ENCODE measurements at places on chromosomes 4 and X.

- peak; percentile 88 for DNase-seq
These were observed 685 bp downstream of the LCORL start for GRCh38 chr4:18020671-18021469.

GRCh38 chr4:19009881-19010280, 988.3 kb upstream of the LCORL start:
- DNase-seq, result no peak

DNA sequence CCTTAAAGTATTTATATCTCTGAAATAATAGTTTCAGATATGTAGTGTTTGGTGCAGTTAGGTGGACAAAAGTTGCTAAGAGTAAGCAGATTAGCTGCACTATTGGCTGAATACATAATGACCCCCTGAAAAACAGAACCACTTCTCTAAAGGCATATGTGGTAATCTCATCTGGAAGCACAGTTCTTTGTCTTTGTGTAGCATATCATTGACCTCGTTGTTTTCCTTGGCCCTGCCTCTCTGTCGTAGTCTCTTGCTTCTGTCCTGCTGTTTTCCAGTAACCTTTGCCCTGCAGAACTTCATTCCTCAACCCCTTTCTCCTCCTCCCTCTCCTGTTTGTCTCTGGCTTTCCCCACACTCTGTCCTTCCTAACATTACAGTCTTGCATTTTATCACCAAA, 41.4 kb downstream of the JADE3 start:
- peak; percentile 37 for DNase-seq

DNA sequence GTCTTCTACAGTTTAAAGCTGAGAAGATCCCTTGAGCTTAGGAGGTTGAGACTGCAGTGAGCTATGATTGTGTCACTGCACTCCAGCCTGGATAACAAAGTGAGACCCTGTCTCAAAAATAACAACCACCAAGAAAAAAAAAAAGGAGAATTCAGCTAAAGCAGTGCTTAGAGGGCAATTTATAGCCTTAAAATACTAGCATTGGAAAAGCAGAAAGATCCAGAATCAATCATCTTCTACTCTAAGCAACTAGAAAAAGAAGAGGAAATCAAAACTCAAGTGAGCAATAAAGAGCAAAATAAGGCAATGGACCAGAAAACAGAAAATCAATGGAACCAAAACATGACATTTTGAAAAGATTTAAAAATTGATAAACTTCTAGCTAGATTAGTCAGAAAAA, 639 bp upstream of the PI4K2B start:
- DNase-seq, result no peak

DNA sequence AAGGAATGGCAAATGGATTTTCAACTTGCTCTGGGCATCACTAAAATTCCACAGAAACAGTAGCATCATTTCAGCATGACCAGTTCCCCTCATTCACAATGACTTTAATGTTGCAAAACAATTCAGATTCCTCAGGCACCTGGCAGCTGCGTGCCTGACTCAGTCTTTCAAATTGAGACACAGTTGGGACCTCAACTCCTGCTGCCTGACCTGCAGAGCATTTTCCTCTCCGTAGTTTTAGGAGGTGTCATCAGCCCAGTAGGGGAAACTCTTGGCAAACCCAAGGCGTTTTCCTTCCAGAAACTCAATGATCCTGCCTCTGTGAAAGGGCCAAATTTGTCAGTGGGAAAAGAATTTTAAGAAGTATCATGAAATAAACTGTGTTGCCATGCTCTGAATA, 388.9 kb downstream of the SPRY1 start:
- DNase-seq, result peak; percentile 90

GRCh38 chrX:10244915-10245622, 88.3 kb downstream of the CLCN4 start:
- no peak for DNase-seq

DNA sequence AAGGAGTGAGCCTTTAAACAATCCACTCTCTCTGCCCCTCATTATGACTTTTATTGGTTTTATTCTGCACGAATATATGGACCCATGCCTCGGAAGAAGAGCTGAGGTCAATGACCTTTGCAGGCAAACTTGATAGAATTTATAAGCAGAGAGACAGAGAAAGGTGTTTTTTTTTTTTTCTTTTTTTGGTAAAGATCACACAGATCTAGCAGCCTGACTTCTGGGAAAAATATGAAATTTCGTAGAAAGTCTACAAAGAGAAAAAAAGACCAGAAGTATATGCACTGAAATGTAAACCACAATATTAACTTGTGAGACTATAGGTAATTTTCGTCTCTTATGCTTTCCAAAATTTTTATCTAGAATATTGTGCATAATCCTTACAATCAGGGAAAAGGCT, 61.6 kb downstream of the LEF1 start:
- no peak for DNase-seq

DNA sequence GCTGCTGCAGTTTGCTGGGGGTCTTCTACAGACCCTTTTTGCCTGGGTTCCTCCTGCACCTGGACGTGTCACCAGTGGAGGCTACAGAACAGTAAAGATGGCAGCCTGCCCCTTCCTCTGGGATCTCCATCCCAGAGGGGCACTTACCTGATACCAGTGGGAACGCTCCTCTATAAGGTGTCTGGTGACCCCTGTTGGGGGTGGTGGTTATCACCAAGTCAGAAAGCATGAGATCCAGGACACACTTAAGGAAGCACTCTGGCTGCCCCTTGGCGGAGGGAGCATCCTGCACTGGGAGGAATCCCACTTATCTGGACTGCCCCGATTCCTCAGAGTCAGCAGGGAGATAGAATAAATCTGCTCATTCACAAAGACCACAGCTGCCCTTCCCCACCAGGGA, 218.9 kb upstream of the GALNTL6 start:
- DNase-seq, result no peak

- no peak for DNase-seq
These were observed 9.6 kb downstream of the AFP start for GRCh38 chr4:73445383-73446335.

DNA sequence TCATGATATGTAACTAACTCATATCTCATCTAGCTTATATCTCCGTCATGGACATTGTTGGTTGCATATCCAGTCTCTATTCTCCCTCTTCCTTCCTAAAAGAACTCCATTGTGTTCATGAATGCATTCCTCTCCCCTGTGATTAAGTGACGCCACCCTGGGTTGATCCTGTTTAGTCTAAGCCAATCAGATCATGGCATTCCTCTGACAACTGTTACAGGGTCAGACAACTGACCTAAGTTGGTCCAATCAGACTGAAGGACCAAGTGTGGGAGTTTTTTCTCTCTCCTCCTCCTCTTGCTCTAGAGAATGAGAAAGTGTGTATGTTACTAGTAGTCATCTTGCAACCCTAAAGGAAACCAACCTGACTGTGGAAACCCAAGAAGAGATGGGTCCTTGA, 3.6 kb downstream of the APOO start:
- DNase-seq, result peak; percentile 48

DNA sequence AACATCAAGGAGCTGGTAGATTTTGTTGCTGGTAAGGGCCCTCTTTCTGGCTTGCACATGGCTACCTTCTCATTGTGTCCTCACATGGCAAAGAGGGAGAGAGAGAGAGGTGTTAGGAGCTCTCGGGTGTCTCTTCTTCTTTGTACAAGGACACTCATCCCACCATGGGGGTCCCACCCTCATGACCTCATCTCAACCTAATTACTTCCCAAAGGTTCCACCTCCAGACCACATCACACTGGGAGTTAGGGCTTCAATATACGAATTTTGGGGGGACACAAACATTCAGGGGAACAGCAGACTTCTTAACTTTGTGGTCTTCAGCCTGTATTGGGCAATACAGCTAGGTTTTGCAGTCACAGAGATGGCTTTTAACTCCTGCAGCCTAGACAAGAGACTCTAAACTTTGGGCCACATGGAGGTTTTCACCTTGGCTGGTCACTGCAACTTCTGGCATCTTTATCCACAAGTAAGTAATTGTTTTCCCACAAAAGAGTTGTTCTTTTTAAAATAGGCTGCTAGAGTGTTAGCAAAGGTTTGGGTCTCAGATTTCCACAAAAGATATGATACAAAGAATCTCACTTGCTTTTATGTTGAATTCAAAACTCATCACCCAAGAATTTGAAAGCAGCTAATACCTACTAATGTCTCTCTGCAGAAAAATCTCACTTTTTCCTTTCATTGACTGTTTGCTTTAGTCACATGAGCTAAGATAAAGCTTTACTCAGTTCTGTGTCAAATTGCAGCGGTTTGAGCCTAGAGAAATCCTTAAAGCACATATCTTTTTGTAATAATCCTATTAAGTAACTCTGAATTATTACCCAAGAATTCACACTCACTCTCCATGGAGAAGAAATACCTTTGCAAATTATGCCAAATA, 39.6 kb upstream of the BBS12 start:
- DNase-seq, result peak; percentile 31

DNA sequence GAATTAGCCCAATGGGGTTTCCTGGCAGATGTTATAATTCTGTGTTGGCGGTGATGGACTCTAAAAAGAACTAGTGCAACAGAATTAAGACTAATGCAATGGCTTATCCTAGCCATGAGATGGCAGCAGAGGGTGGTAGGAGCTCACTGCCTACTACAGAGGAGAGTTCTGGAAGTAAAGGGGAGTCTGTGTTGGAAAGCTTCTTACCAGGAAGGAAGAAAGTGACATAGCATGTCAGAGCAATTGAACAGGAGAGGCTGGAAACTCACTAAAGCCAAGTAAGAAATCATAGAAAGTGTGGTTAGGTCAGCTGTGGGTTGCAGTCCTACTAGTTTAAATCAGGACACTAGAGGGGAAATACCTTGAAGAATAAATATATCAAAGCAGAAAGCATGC, 6.3 kb upstream of the TRPC5OS start:
- peak; percentile 24 for DNase-seq

GRCh38 chrX:151713849-151714248, 2.0 kb upstream of the FATE1 start:
- DNase-seq, result peak; percentile 18

DNA sequence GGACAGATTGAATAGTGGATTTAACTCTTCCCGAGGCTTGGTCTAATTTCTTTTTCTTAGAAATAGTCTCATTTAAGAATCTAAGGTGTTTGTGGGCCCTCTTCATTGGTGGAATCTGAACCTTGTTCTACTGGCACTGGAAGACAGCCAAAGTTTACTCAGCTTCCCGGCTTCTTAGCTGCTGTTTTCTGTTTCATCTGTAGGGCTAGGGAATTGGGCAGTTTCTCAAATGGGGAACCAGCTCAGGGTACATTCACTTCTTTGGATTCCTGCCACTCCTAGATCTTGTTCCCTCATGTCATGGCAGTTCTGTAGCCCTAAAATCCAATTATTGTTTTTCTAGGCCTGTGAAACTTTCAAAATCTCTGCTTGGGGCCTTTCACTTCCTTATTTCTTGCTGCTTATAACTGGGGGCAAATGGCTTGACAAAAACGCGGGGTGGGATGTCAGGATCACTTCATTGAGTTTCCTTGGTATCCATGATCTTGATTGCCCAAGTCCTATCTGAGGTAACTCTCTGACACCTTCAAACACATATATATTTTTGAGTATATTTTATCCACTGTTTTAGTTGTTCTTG, 985.0 kb downstream of the C4orf33 start:
- DNase-seq, result no peak

DNA sequence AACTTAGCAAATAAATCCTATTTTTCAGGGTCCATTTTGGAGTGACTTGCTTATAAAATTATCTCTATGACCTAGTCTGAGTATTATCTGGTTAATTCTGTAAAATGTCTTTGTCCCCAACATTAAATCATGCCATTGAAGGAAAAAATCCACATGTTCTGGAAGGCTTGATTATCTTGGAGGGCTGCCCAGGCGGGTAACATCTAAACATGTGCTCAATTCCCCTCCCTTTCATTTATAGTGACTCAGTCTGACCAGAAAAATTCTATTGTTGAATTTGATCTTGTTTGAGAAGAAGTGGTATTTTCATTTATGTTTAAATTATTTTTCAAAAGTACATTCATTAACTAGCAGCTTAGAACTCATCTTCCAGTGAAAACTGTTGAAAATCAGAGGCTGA, 55.4 kb upstream of the SLC10A7 start:
- DNase-seq, result peak; percentile 35

DNA sequence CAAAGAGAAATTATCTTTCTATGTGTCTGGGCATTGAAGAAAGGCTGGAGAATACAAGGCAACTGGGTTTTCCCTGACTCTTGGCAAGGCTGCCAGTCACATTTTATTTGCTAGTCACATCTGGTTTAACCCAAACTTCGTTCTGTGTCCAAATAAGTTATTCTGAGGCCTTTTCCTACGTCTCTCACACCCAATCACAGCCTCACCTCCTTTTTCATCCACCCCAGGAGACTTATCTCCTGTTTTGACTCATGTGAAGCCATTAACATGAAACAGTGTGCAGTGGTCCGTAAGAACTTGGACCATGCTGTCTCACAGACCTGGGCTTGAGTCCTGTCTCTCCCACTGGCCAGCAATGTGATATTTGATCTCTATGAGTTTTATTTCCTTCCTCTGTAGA, 59.3 kb downstream of the CNGA2 start:
- no peak for DNase-seq

DNA sequence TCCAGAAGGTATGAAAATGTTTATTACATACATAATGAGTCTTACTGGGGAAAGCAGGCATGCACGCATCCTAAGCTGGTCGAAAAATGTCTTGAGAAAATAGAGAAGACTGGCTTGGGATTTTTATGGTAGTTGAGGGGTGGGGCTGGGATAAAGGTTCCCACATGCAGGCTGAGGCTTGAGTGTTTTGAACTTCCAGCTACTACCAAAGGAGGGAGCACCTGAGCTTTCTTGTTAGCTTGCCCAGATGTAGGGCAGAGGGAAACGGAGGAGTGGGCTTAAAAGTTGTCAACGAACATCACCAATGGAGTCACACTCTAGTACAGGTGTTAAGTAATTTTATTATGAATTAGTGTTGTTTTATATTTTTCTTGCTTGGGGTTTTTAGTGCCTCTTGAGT, 39.6 kb upstream of the SRPX start:
- DNase-seq, result peak; percentile 38

DNA sequence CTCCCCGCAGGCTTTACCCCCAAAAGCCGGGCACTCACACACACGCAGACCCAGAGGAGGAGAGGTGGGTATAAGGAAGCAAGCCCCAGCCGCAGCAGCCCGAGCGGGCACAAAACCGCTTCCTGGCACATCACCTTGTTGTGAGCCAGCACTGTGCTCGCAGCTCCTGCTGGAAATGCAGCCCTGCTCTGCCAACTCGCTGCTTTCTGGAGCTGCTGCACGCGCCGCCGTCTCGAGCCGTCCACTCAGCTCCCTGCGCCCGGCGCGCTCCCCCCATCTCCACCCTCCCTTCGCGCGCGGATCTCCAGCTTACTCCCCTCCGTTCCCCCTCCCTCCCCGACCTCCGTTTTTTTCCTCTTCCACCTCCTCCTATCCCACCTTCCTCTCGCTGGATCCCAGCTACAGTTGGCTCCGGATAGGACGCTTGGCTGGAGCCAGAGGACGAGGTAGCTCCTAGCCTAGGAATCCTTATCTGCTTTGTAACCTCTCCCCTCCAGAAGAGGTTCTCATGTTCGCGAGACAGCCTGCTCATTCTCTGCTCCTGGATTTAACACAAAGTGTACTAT, at the start of gene SPOCK3:
TSS of gene SPOCK3 (minus strand) at position 179 of the 566 bp plus-strand sequence.
- peak; percentile 5 for DNase-seq

- DNase-seq, result no peak
These were observed 66.7 kb downstream of the RBMX2 start for GRCh38 chrX:130468395-130468923.
